Thoracic aorta (tissue), 2 donors: ENCODE measurements at places on chromosomes 5 and 9. TPM values are rescaled to one million over a fixed set of nuclear protein-coding genes. Genes with fewer than 3 reads are reported as not detected.
A peak's percentile ranks its signal among the peaks of the same experiment; 100 is the strongest.

DNA sequence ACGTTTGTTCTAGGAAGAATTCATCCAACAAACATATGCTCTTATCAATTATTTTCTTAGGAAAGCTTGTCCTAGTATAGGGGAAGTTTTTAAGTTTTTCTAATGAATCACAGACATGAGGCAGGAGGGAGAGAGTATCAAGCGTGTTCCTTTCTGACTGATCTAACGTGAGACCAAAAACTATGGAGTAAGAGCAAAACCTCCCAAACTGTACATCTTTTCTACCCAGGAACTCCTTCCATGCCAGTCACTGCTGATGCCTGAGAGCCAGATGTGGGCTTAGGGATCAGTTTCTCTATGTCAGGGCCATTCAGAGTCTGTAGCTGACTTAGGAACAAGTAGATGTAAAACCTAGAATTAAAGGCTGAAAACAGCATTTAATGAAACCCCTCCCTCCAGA is 51.7 kb upstream of the NFIB start:
- no peak for DNase-seq
- H3K4me1 ChIP-seq, result peaks cover 50% of the 10 kb centered on the region
- peak overlapping the region; percentile 79 for H3K27ac ChIP-seq
- H3K36me3 ChIP-seq, result no peaks in the 10 kb centered on the region
- peak overlapping the region; percentile 56 for H3K4me3 ChIP-seq

- H3K27me3 ChIP-seq, result no peaks in the 10 kb centered on the region
- H3K4me1 ChIP-seq, result peaks cover 38% of the 10 kb centered on the region
- H3K36me3 ChIP-seq, result no peaks in the 10 kb centered on the region
- DNase-seq, result no peak
- H3K4me3 ChIP-seq, result peak overlapping the region; percentile 82
Observed at GRCh38 chr5:96703384-96703920, 41.3 kb downstream of the CAST start.

DNA sequence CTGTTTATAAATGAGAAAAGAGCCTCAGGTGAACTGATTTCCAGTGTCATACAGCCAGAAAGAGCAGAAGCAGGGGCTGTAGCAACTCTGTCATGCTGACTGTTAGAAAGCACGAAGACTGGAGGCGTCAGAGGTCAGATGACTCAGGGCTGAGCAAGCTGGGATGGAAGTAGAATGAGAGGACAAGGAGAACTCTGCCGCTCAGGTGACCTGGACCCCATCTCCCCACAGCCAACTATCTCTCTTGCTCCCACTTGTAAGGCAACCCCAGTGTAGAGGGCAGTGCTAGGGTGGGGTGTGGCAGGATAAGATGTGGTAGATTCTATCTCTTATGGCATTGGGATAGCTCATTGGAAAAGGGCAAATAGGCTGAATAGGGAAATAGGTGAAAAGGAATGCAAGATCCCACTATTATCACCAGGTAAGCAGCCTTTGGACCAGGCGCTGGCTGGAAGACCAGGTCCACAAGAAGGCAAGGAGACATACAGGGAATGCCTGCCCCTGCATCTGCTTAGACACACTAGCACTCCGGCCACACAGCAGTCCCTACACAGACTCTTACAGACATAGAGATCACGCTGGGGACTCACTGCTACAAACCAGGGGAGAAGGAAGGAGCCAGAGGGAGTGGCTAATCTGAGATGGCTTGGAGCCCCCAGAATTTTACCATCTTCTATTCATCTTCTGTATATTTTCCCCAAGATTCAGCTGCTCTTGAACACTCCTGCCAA is 21.2 kb upstream of the LOX start:
- H3K4me1 ChIP-seq, result peaks cover 13% of the 10 kb centered on the region
- no peak for DNase-seq
- no peak overlapping the region for H3K27ac ChIP-seq
- no peaks in the 10 kb centered on the region for H3K36me3 ChIP-seq
- H3K27me3 ChIP-seq, result no peaks in the 10 kb centered on the region
- H3K4me3 ChIP-seq, result no peak overlapping the region

- no peaks in the 10 kb centered on the region for H3K36me3 ChIP-seq
- H3K27ac ChIP-seq, result no peak overlapping the region
- H3K4me3 ChIP-seq, result no peak overlapping the region
- peaks cover 4% of the 10 kb centered on the region for H3K4me1 ChIP-seq
Observed at GRCh38 chr5:137730336-137730735, 5.6 kb downstream of the KLHL3 start.

DNA sequence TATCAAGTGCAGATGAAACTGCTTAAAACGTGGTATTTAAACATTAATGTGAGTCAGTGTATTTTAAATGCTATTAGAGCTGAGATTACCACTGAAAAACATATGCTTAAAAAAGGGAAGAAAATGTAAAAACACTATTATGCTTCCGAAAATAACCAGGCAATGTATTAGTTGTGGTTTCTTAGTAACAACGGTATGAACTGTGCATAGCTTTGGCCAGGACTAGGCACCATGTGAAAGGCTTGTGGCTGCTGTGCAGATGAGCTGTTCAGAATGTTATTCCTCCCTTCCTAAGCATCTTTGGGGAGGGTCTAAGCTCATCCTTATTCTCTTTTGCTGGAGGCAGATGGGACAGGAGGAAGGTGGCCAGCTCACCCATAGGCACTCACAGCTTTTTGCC is 84.9 kb downstream of the NTRK2 start:
- peaks cover 31% of the 10 kb centered on the region for H3K4me1 ChIP-seq
- H3K4me3 ChIP-seq, result no peak overlapping the region
- DNase-seq, result no peak
- no peaks in the 10 kb centered on the region for H3K27me3 ChIP-seq

DNA sequence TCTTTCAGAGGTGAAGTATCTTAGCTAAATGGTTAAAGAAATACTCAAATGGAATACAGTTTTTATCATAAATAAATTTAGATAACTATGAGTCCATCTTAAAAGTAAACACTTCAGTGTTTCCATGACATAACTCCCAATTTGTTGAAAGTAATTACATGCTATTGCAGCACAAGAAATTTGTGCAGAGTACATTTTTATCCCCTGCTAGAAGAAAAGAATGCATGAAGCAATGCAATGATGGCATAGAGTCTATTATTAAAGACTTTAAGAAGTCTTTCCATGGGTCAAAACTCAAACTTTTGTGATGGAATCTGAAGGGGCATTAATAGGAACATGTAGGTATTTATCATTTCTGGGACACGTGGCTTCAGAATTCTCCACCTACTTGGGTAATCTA is 106.6 kb upstream of the DPYSL3 start:
- H3K4me1 ChIP-seq, result no peaks in the 10 kb centered on the region
- H3K27me3 ChIP-seq, result no peaks in the 10 kb centered on the region
- H3K27ac ChIP-seq, result no peak overlapping the region

- H3K4me3 ChIP-seq, result no peak overlapping the region
- H3K27ac ChIP-seq, result no peak overlapping the region
- no peak for DNase-seq
- no peaks in the 10 kb centered on the region for H3K36me3 ChIP-seq
Observed at GRCh38 chr9:126673689-126674364, 60.1 kb downstream of the LMX1B start.

DNA sequence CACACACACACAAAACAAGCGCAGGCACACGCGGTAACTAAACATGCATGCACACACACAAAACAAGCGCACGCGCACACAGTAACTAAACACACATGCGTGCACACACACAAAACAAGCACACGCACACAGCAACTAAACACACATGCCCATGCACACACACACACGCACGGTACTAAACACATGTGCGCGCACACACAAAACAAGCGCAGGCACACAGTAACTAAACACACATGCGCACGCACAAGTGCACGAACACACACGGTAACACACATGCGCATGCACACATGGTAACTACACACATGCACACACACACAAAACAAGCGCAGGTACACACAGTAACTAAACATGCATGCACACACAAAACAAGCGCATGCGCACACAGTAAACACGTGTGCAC is 19.9 kb upstream of the SLC6A3 start:
- H3K4me1 ChIP-seq, result no peaks in the 10 kb centered on the region
- H3K4me3 ChIP-seq, result no peak overlapping the region
- peaks cover 40% of the 10 kb centered on the region for H3K36me3 ChIP-seq

GRCh38 chr5:147177125-147177840 is 57.5 kb upstream of the STK32A start:
- no peaks in the 10 kb centered on the region for H3K4me1 ChIP-seq
- no peaks in the 10 kb centered on the region for H3K27me3 ChIP-seq
- DNase-seq, result no peak

DNA sequence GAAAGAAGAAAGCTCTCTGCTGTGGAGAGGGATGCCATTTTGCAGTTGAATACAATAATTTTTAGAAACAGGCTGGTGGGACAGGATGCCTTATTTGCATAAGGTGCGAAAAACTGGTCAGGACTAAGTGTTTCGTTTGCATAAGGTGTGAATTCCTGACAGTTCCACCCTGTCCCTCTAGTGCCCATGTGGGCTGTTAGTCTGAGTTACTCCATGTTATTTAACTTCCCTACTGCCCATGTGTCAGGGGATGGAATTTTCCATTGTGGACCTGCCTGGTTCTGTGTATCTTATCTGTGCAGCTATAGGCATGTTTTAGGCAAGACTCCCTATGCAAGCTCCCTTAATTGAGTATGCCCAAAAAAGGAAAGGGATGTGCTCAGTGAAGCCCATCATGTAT is 35.3 kb upstream of the NFIL3 start:
- no peaks in the 10 kb centered on the region for H3K36me3 ChIP-seq
- H3K27ac ChIP-seq, result no peak overlapping the region
- no peaks in the 10 kb centered on the region for H3K27me3 ChIP-seq
- H3K4me3 ChIP-seq, result no peak overlapping the region
- DNase-seq, result no peak
- H3K4me1 ChIP-seq, result no peaks in the 10 kb centered on the region

DNA sequence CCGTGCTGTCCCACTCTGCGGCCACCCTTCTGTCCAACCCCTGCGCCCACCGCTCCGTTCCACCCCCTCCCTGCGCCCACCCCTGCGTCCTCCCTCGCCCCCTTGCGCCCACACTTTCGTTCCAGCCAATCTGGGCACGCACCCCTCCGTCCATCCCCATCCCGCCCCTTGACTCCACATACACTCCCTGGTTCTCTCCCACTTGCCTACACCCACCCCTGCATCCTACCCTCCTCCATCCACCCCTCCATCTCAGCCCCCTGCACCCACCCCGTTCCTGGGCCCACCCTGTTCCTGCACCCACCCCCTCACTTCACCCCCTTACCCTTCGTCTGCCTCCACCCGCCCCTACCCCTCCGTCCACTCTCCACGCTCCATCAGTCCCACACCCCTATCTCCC is 7.0 kb downstream of the ADAMTS13 start:
- no peak overlapping the region for H3K4me3 ChIP-seq
- no peaks in the 10 kb centered on the region for H3K36me3 ChIP-seq
- no peaks in the 10 kb centered on the region for H3K4me1 ChIP-seq
- DNase-seq, result no peak
- no peak overlapping the region for H3K27ac ChIP-seq

DNA sequence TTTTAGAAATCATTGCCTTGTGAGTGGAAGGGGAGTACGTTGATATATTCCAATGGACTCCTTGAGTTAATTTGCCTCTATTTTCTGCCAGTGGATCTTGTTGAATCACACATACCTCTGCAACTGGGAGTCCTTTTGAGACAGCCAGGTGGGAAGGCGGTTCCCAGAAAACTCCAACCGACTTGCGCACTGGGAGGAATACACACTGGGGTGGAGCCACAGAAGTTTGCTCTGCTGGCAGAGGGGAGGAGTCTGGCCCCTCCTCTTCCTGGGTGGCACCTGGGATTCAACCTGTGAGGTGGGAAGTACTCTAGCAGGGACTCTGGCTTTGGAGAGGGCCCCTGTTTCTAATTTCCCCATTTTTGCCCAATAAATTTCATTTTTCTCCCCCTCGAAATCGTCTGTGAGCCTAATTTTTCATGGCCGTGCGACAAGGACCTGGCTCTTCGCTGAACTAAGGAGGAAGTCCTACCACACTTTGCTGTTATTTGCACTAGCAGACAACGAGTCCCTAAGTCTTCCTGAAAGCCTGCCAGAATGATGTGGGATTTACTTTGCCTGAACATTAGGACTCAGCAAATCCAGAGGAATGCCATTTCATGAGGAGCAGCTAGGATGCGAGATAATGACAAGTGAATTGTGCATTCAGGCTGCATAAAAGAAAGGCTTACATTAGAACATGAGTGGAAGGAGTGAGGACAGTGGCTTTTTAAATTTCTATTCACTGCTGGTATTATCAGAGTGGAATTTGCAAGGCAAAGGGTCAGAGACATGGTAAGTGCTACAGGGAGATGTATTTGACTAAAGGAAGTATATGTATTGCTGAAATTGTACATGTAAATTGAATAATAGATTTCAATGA is 67.2 kb downstream of the PRLR start:
- H3K4me1 ChIP-seq, result no peaks in the 10 kb centered on the region
- H3K27me3 ChIP-seq, result no peaks in the 10 kb centered on the region
- no peak overlapping the region for H3K4me3 ChIP-seq

DNA sequence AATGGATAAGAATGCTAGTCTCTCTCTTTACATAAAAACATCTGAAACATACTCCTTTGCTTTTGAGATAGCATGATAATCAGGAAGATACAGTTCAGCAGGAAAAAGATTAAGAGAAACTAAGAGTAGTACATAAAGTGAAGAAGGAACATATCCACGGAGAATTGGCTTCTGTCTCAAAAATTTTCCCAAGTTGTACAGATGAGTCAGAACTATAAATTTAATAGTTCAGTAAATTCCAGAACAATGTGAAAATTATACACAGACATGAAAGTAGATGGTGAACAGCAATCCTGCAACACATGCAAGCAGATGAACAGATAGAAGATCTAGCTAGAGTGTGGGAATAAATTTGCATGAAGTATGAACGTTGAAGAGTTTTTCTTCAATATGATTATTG is 691.4 kb upstream of the RIOK2 start:
- no peak for DNase-seq
- H3K36me3 ChIP-seq, result no peaks in the 10 kb centered on the region
- no peaks in the 10 kb centered on the region for H3K27me3 ChIP-seq
- no peak overlapping the region for H3K4me3 ChIP-seq
- no peak overlapping the region for H3K27ac ChIP-seq

SPRY4 gene
- total RNA-seq, result 63.4 TPM

SHOC1 gene
- total RNA-seq, result not detected

TERT gene
- not detected for total RNA-seq

PCDHAC2 gene
- not detected for total RNA-seq

CAMK2A gene
- not detected for total RNA-seq

DMRT3 gene
- not detected for total RNA-seq

FBN2 gene
- total RNA-seq, result 5.8 TPM

SHC3 gene
- total RNA-seq, result 1.5 TPM

WNK2 gene
- 4.7 TPM for total RNA-seq

PLK2 gene
- 180 TPM for total RNA-seq

EQTN gene
- not detected for total RNA-seq

PRR16 gene
- 25.5 TPM for total RNA-seq
